ENCODE measurements at places on chromosomes 11 and 22. TPM values are rescaled to one million over a fixed set of nuclear protein-coding genes. Genes with fewer than 3 reads are reported as not detected.
A peak's percentile ranks its signal among the peaks of the same experiment; 100 is the strongest.

- no peak for DNase-seq
- no peaks in the 10 kb centered on the region for H3K27me3 ChIP-seq
- H3K4me1 ChIP-seq = no peaks in the 10 kb centered on the region
- H3K4me3 ChIP-seq = no peak overlapping the region
- H3K27ac ChIP-seq = no peak overlapping the region
- H3K36me3 ChIP-seq = no peaks in the 10 kb centered on the region
Measured at GRCh38 chr11:102476069-102476468, 23.5 kb upstream of the TMEM123 start.

- no peak overlapping the region for H3K4me3 ChIP-seq
- H3K36me3 ChIP-seq = no peaks in the 10 kb centered on the region
- DNase-seq = peak; percentile 6
- H3K27me3 ChIP-seq = no peaks in the 10 kb centered on the region
- no peak overlapping the region for H3K27ac ChIP-seq
- H3K4me1 ChIP-seq = no peaks in the 10 kb centered on the region
Measured at GRCh38 chr22:44392446-44392921, 79.7 kb upstream of the SHISAL1 start.

GRCh38 chr11:107272561-107272960 is 185.1 kb downstream of the CWF19L2 start:
- H3K27me3 ChIP-seq = no peaks in the 10 kb centered on the region
- H3K36me3 ChIP-seq = no peaks in the 10 kb centered on the region
- no peak overlapping the region for H3K27ac ChIP-seq
- H3K4me3 ChIP-seq = no peak overlapping the region
- no peaks in the 10 kb centered on the region for H3K4me1 ChIP-seq

DNA sequence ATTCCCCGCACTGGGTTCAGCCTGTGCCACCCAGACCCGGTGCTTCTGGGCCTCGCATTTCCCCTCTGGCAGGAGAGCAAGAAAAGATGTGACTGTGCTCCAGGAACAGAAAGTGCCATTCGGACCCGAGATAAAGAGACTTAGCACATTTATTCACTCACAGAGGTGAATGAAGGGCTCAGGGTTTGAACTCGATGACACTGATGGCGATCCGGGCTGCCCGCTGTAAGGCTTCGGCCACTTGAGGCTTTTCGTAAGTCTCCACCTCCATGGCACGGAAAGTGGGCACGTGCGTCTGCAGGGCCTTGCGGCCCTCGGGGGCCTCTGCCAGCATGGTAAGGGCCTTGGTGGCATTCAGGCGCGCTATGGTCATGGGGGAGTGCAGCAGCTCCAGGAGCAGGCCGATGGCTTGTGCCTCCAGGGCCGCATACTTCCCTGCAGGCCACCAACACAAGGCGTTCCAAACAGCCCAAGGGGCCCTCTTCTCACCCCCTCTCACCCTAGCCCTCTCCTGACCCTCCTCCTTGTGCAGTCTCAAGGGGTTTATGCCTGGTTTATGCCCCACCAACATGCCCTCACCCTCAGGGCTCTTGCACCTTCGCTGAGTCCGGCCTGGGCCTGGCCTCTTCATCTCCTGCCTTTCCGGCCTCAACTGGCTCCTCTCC is 10.9 kb upstream of the GNAZ start:
- no peaks in the 10 kb centered on the region for H3K4me1 ChIP-seq
- H3K36me3 ChIP-seq = no peaks in the 10 kb centered on the region

GRCh38 chr22:35528927-35529326 is 11.7 kb upstream of the RASD2 start:
- DNase-seq = no peak
- no peak overlapping the region for H3K4me3 ChIP-seq
- H3K36me3 ChIP-seq = no peaks in the 10 kb centered on the region
- H3K4me1 ChIP-seq = no peaks in the 10 kb centered on the region
- no peak overlapping the region for H3K27ac ChIP-seq
- H3K27me3 ChIP-seq = peaks cover 2% of the 10 kb centered on the region

DNA sequence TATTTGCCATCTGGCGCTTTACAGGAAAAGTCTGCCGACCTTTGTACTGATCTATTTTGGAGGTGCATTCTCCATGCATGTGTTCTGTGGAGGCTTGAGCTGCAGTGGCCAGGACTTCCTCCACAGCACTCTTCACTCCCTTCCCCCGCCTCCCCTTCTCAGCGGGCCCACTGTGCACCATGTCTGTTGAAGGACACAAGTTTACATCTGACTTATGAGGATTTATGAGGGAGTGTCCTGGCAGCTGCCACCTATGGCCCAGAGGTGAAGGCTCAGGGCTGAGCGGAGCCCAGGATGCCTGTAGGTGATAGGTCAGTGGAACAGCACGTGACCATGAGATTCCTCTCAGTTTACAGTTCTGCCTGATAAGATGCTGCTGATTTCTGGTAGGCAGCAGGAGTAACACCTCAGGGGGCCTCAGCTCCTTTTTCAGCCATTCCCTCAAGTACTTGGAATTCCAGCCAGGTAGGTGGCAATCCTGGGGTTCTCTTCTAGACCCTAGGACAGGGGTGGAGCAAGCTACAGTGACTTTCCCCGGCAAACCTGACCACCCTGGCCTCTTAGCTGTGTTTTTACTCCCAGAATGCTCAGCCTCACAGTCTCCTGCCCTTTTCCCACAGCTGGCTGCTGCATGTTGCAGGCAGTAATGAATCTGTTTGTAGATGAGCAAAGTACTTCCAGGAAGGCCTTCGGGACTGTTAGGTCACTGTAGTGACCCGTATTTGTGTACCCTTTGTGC is 59.9 kb downstream of the PPFIBP2 start:
- no peaks in the 10 kb centered on the region for H3K27me3 ChIP-seq
- H3K4me1 ChIP-seq = peaks cover 9% of the 10 kb centered on the region
- H3K4me3 ChIP-seq = no peak overlapping the region
- peak overlapping the region; percentile 25 for H3K27ac ChIP-seq
- DNase-seq = peak; percentile 42

DNA sequence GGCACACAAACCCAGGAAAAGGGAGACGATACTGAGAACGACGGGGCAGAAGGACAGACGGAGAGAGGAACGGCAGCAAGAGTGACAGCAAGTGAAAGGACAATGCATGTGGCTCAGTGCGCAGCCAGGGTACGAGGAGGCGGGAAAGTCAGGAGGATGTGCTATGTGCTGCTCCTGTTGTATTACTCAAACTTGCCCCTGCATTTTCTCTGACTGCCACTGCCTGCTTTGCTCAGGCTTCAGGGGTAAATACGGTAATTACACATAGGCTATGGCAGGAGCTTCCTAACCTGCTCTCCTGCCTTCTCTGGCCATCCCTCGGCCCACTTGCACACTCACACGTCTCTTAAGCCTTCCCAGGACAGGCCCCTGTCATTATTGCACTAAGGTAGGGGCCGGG is 94.8 kb downstream of the FEZ1 start:
- H3K27me3 ChIP-seq = no peaks in the 10 kb centered on the region
- H3K4me3 ChIP-seq = no peak overlapping the region
- H3K4me1 ChIP-seq = no peaks in the 10 kb centered on the region
- no peak for DNase-seq

GRCh38 chr11:776263-776560 is 1.1 kb downstream of the GATD1 start:
- no peaks in the 10 kb centered on the region for H3K27me3 ChIP-seq
- DNase-seq = peak; percentile 68
- no peak overlapping the region for H3K27ac ChIP-seq

DNA sequence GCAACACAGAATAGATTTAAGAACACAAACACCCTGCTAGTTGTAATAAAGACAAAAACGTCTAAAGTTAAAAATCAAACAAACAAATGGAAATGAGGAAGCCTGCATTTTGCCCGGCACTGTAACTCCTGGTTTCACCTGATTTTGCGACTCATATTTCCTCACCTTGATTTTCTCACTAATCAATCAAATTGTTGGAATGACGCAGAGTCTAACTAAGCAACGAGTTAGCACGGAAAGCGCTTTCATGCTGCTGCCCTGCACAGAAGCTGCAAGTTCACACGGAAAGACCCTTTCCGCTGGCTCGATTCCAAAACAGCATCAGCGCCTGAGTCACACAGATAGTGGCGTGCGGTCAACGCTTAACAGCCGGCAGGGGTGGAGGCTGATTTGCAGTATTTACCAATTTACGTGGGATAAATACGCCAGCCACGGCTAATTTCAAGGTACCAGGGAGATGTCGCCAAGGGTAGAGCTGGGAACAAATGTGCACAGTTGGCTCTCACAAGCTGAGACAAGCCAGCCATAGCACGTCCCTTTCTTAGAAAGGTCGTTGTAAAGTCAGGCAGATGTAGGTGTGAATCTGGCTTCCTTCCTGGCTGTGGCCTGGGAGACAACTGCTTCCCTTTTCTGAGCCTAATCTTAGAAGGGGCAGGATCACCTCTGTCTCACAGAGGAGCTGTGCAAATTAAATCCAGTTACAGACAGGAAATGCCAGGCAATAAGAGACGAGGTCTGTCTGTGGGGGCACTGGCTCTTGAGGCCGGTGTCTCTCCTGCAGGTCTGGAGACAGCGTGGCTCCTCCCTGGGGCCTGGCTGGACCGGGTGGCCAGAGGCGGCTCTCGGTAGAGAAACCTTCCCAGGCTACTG is 76.9 kb upstream of the TTLL12 start:
- peak; percentile 90 for DNase-seq
- H3K4me3 ChIP-seq = no peak overlapping the region
- H3K27me3 ChIP-seq = no peaks in the 10 kb centered on the region
- peak overlapping the region; percentile 50 for H3K27ac ChIP-seq

GRCh38 chr11:42992594-42992993 is 319.2 kb upstream of the API5 start:
- no peak for DNase-seq
- H3K27me3 ChIP-seq = no peaks in the 10 kb centered on the region
- no peak overlapping the region for H3K4me3 ChIP-seq
- no peaks in the 10 kb centered on the region for H3K4me1 ChIP-seq
- H3K27ac ChIP-seq = no peak overlapping the region

- no peaks in the 10 kb centered on the region for H3K36me3 ChIP-seq
- no peak overlapping the region for H3K4me3 ChIP-seq
- peak; percentile 55 for DNase-seq
Measured at GRCh38 chr11:33362051-33362910, 105.1 kb downstream of the HIPK3 start.

DNA sequence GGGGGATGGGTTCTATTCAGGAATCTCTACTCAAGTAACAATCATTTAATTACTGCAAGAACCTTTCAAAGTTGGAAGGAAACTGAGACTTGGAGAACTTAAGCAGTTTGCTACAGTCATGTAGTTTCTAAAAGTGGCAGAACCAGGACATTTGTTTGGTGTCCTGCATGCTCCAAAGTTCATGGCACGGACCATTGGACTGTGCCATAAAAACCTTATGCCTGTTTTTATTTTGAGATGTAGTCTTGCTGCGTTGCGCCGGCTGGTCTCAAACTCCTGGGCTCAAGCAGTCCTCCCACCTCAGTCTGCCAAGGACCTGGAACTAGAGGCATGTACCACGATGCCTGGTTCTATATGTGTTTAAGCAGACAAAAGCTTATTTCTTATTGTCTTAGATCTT is 18.6 kb upstream of the AIFM3 start:
- peak; percentile 12 for DNase-seq
- peak overlapping the region; percentile 7 for H3K27ac ChIP-seq
- H3K36me3 ChIP-seq = peaks cover 6% of the 10 kb centered on the region
- H3K4me3 ChIP-seq = no peak overlapping the region
- H3K4me1 ChIP-seq = no peaks in the 10 kb centered on the region

DNA sequence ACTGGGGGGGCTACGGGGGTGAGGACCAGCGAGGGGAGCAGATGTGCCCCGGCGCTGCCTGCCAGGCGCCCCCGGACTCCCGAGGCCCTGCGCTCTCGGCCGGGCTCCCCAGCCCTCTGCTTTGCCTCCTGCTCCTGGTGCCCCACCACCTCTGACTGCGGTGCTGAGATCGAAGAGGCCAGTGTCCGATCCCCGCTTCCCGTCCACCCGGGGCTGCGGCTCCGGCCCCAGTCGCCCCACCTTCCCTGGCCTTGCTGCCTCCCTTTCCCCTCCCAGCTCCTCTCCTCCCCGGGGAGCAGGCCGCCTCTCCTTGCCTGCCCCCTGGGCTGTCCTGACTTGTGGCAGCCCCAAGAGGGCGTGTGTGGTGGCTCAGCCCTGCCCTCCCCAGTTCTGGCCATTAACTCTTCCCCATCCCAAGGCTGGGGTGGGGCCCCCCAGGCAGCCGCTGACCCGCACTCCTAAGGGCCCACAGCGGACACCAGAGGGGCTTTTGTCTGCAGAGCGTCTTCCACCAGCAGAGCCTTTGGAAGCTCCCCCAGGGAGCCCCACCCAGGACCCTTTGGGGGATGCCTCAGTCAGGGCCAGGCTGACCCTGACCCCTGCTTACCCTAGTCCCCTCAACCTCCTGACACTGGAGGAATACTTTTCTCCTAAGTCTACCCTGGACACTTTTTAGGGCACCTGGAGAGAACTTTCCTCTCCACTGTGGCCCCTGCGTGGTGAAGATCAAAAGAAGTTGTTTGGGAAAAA is 16.6 kb downstream of the RTN4RL2 start:
- H3K4me3 ChIP-seq = no peak overlapping the region
- no peak overlapping the region for H3K27ac ChIP-seq
- no peaks in the 10 kb centered on the region for H3K36me3 ChIP-seq
- H3K27me3 ChIP-seq = peaks cover 9% of the 10 kb centered on the region

The FGF3 gene
- total RNA-seq = not detected

DNA sequence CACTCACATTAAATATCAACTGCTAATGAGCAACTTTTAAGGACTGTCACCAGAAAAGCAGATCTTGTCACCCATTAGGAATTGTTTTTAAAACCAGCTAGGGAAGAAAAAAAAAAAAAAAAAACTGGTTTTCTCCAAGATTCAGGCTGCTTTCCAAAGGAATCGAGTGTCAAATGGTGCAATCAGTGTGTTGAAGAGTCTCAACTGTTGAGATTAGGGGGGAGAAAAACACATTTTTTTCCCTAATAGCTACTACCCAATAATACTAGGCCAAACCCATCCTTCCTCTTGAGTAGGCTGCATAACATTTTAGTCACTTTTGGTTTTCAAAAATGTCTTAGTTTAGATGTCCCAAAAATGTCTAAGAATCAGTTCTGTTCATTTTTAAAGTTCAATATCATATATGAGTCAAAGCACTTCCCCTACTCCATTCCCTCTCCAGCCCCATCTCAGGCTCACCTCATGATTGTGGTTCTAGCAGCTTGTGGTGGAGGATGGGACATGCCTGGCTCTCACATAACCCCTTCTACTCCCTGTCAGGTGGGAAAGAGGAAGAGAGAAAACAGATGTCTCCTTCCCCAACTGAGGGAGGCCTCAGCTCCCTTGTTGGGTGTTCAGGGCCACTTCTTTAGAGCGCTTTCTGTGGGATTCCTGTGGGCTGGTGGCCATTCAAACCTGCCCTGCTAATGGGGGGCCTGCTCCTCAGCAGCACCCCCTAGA is 193.6 kb downstream of the CWF19L2 start:
- H3K27ac ChIP-seq = no peak overlapping the region
- no peaks in the 10 kb centered on the region for H3K4me1 ChIP-seq
- H3K4me3 ChIP-seq = no peak overlapping the region
- no peaks in the 10 kb centered on the region for H3K27me3 ChIP-seq

The DNHD1 gene
- 10.1 TPM for total RNA-seq

The NXF1 gene
- 83.8 TPM for total RNA-seq

GRCh38 chr22:23755711-23756110 is 1.5 kb upstream of the VPREB3 start:
- DNase-seq = no peak
- H3K27ac ChIP-seq = no peak overlapping the region
- no peaks in the 10 kb centered on the region for H3K27me3 ChIP-seq

All from kidney (tissue), 22 donors.